ENCODE measurements at places on chromosomes 5 and 9.
A peak's percentile ranks its signal among the peaks of the same experiment; 100 is the strongest.

DNA sequence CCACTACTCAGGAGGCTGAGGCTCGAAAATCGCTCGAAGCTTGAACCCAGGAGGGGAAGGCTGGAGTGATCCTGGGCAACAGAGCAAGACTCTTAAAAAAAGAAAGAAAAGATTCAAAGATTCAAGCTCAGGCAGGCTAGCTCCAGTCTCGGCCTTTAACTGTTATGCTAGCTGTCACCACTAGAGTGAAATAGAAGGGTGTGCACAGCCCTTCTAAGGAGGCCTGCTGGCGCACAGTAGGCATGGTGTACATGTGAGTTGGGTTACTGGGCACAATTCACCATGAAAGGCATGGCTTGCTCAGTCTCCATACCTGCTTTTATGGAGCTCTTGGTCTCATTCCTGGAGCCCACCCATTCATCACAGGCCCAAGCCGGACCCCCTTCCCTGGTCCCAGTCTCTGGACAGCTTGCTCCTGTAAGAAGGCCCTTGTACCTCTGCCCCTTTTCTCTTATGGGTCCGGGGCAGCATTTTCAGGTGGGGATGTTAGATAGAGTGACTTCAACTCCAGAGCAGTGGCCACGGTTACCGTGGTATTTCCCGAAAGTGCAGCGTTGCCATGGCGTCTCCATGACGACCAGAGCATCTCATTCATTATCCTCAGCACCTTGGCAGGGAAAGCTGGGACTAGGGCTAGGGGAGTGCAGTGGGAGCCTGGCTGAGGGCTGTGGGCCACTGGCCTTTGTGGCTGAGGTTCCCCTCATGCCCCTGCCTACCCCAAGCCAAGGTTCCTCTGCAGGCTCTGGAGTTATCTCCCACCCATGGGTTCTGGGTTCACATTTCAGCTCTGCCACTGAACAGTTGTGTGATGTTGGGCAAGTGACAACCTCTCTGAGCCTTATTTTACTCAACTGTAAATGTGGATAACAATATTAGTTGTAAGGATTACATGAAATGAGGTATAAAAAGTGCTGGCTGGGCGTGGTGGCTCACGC, 5.7 kb downstream of the NDST1 start:
- no peak for DNase-seq

DNA sequence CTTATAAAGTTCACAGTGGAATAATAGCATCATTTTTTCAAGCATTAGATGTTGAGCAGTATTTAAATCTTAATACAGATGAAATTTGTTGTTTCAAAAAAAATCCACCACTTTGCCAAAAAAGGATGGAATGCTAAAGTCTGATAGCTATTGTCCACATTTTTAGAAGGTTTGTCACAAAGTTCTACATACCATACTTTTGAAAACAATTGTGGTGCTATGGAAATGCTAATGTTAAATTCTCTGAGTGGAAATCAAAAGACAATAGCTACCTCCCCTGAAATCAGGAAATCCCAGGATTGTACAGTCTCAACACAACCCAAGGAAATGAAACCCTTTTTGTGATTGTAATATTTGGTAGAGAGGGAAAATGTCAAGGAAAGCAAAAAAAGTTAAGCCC, 19.3 kb upstream of the GRAMD2B start:
- DNase-seq, result no peak

- no peak for DNase-seq
Measured at GRCh38 chr9:109852556-109852955, 72.6 kb downstream of the PALM2AKAP2 start.

DNA sequence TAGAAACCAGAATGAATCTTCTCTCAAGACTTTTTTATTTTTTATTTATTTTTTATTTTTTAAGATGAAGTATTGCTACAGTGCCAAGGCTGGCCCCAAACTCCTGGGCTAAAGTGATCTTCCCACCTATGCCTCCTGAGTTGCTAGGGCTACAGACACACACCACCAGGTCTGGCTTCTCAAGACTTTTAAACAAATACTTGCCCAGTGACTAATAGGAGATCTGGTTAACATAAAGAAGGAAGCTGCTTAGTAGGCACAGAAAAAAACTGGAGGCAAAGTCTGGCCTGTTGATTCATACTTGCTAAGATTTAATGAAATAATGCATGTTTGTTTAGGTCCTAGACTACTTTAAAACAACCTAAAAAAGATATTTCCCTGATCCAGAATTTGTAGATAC, 43.8 kb downstream of the SLC38A9 start:
- DNase-seq, result no peak

DNA sequence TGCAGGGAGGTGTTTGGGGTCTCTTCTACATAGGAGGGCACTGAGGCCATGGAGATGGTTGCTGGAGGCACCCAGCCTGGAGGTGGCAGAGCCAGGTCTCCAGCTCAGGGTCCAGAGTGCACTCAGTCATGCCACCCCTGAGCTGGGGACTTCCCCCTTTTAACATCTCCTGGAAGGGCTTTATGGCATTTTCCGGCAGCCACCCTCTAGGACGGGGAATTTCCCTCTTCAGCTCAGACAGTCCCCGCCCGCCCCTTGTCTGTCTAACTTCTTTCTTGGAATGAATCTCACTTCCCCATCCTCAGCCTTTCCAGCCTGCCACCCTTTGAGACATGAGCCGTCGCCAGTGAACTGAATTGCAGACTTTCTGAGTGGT, 49.9 kb downstream of the COL15A1 start:
- peak; percentile 66 for DNase-seq

- no peak for DNase-seq
Measured at GRCh38 chr5:95220381-95220780, 64.5 kb downstream of the MCTP1 start.

DNA sequence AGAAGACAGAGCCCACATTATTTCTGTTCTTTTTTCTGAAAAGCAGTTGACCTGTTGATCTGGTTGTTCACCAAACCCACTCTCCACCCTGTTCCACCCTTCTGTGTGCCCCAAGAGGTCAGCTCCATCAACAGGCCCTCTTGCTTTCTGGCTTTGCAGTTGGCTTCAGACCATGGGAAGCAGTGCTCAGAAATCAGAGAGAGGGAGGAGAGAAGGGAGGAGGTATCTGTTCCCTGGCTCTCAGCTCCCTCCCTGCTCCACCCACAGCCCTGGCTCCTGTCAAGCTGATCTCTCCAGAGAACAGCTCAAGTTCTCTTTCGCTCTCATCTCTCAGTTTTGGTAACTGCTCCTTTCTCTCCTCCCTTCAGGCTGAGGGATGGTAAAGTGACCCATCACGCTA, 144.2 kb upstream of the RAI14 start:
- DNase-seq, result peak; percentile 88
